ENCODE measurements at places on chromosomes 5 and 9. TPM values are rescaled to one million over a fixed set of nuclear protein-coding genes. Genes with fewer than 3 reads are reported as not detected.
A peak's percentile ranks its signal among the peaks of the same experiment; 100 is the strongest.

The NOXA1 gene
- 35.5 TPM for total RNA-seq

The OR2K2 gene
- not detected for total RNA-seq

The ANKRD20A1 gene
- total RNA-seq, result 7.9 TPM

The BTNL8 gene
- total RNA-seq, result 337 TPM

The GRIN1 gene
- not detected for total RNA-seq

The ACOT12 gene
- total RNA-seq, result not detected

- no peak overlapping the region for H3K4me3 ChIP-seq
- no peaks in the 10 kb centered on the region for H3K36me3 ChIP-seq
- H3K4me1 ChIP-seq, result no peaks in the 10 kb centered on the region
These were observed 118.4 kb downstream of the PAPPA start for GRCh38 chr9:116271991-116272390.

DNA sequence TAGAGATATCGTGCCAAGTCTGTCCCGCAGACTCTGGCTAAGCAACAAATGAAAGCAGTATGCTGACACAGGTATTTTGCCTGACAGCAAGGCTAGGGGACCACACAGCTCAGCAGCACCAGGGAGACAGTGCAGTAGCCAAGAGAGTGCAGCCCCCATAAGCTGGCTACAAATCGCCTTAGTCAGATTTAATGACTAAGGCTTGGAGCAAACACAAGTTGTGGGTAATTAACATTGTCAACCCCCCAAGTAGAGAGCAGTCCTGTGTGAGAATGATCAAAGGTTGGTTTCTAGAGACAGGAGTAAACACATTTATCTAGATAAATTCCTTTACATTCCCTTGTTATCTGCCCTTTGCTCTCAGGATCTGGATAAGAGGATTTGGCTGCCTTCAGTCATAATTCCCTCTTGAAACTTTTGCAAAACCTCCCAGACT lies 1434.5 kb upstream of the CDH6 start:
- no peaks in the 10 kb centered on the region for H3K4me1 ChIP-seq
- H3K27ac ChIP-seq, result no peak overlapping the region
- no peak for DNase-seq
- no peaks in the 10 kb centered on the region for H3K27me3 ChIP-seq
- no peaks in the 10 kb centered on the region for H3K36me3 ChIP-seq

GRCh38 chr9:29285818-29286217 lies 1712.5 kb upstream of the C9orf72 start:
- no peak overlapping the region for H3K4me3 ChIP-seq
- H3K4me1 ChIP-seq, result no peaks in the 10 kb centered on the region
- DNase-seq, result no peak
- H3K27me3 ChIP-seq, result no peaks in the 10 kb centered on the region
- H3K27ac ChIP-seq, result no peak overlapping the region

- DNase-seq, result no peak
- no peaks in the 10 kb centered on the region for H3K36me3 ChIP-seq
- H3K4me3 ChIP-seq, result no peak overlapping the region
- no peaks in the 10 kb centered on the region for H3K27me3 ChIP-seq
These were observed 53.9 kb upstream of the PHYKPL start for GRCh38 chr5:178286226-178287090.

GRCh38 chr9:129835860-129836223 lies 584 bp downstream of the USP20 start:
- peaks cover 14% of the 10 kb centered on the region for H3K4me1 ChIP-seq
- H3K36me3 ChIP-seq, result no peaks in the 10 kb centered on the region
- DNase-seq, result no peak
- H3K4me3 ChIP-seq, result peak overlapping the region; percentile 69

DNA sequence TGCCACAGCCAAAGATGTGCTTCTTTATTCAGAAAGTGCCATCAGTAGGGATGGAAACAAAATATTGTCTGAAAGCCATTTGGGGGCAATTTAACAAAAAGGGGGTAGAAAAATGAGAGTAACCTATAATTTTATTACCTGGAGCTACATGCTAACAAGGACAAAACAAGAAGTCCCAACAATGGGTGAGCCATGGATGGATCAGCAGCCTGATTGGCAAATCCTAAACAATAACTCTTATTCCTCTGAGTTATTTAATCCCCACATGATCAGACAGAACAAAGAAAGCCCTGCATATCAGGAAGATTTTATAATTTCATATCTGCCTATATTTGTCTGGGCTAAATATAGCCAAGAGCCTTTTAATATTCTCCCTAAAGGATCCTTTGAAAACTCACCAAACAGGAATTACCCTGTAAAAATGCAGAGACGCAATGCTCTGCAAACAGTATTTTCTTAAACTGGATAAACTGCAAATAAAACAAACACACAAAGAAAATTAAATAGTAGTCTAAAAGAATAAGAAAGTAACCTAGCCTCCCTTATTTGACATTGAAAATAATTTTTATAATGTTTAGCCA lies 483.4 kb downstream of the ZNF608 start:
- no peaks in the 10 kb centered on the region for H3K36me3 ChIP-seq
- no peak for DNase-seq
- H3K27me3 ChIP-seq, result no peaks in the 10 kb centered on the region
- no peak overlapping the region for H3K4me3 ChIP-seq

DNA sequence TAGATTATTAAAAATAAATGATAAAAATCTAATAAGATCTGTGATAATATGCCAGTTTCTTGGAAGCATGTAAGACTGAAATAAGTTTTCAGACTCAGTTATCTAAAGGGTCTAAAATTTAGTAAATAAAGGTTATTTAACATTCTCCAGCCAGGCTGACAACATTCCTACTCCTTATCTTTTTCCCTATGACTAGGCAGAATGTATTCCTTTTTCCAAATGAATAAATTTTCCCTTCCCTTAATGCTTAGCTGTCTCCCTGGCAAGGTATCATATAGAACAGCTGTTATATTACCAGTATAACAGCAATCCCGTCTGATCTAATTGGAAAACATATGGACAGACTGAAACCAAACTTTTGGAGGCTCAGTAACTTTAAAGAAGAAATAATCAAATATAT lies 13.0 kb downstream of the MEGF9 start:
- no peak overlapping the region for H3K27ac ChIP-seq
- peaks cover 5% of the 10 kb centered on the region for H3K4me1 ChIP-seq
- no peaks in the 10 kb centered on the region for H3K27me3 ChIP-seq

- no peaks in the 10 kb centered on the region for H3K27me3 ChIP-seq
- DNase-seq, result no peak
- no peaks in the 10 kb centered on the region for H3K36me3 ChIP-seq
- no peaks in the 10 kb centered on the region for H3K4me1 ChIP-seq
- H3K27ac ChIP-seq, result no peak overlapping the region
- H3K4me3 ChIP-seq, result no peak overlapping the region
These were observed 246.1 kb downstream of the TRIM32 start for GRCh38 chr9:116933251-116933650.

DNA sequence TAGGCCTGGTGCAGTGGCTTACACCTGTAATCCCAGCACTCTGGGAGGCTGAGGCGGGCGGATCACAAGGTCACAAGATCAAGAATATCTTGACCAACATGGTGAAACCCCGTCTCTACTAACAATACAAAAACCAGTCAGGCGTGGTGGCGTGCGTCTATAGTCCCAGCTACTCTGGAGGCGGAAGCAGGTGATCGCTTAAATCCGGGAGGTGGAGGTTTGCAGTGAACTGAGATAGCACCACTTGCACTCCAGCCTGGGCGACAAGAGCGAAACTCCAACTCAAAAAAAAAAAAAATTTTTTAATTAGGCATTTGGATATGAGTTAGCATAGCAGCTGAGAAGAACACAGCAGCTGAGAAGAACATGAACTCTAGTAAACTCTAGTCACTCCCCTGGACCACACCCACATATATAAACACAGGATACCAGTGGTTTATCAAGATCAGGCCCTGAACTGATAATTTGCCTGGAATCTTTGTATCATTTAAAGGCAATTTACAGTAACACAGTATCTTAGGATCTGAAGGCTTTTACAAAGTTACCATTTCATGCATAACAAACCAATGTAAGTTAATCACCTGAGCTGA lies 4.6 kb upstream of the UGCG start:
- H3K36me3 ChIP-seq, result no peaks in the 10 kb centered on the region
- H3K27ac ChIP-seq, result peak overlapping the region; percentile 10
- DNase-seq, result peak; percentile 88
- H3K4me1 ChIP-seq, result peaks cover 10% of the 10 kb centered on the region

DNA sequence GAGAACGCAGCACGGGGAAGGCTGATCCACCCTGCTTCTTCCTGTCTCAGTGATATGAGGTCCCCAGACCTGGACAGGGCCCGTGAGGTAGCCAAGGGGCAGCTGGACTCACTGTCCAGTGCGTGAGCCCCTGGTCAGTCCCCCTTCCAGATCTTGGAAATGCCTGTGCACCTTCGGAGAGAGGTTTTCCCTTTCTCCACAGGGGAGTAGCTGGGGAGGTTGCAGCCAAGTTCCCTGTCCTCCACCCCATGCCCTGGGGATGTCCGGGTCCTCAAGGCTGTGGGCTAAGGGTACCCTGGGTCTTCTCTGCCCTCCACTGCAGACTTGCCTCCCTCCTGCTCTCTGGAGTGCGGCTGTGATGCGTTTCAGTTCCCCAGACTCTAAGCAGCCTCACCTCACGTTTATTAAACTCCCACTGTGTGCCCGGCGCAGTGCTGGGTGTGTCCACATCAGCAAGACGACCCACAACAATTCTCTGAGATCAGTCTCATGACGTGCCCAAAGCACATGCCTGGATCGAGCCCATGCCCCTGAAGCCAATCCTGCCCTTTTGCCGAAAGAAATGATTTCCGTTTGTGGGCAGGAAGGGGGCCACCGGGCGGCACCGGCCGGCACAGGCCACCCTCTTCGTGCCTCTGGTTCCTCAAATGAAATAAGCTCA lies 101.3 kb upstream of the PHYKPL start:
- no peaks in the 10 kb centered on the region for H3K27me3 ChIP-seq
- H3K4me3 ChIP-seq, result no peak overlapping the region
- H3K27ac ChIP-seq, result no peak overlapping the region
- no peak for DNase-seq

- no peaks in the 10 kb centered on the region for H3K27me3 ChIP-seq
- H3K36me3 ChIP-seq, result no peaks in the 10 kb centered on the region
- no peaks in the 10 kb centered on the region for H3K4me1 ChIP-seq
- no peak for DNase-seq
- H3K27ac ChIP-seq, result no peak overlapping the region
These were observed 17.5 kb downstream of the ABO start for GRCh38 chr9:133257465-133257956.

DNA sequence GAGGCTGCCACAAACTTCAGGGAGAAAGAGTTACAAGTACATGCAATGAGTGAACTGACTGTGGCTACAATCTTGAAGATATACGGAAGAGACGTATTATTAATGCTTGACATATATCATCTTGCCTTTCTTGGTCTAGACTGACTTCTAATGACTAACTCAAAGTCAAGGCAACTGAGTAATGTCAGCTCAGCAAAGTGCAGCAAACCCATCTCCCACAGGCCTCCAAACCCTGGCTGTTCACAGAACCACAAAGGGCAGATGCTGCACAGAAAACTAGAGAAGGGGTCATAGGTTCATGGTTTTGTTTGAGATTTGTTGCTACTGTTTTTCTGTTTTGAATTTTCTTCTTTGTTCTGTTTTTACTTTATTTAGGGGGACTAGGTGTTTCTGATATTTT lies 21.0 kb downstream of the IL7R start:
- no peaks in the 10 kb centered on the region for H3K4me1 ChIP-seq
- no peak overlapping the region for H3K4me3 ChIP-seq
- no peak for DNase-seq
- H3K27ac ChIP-seq, result no peak overlapping the region
- no peaks in the 10 kb centered on the region for H3K36me3 ChIP-seq

DNA sequence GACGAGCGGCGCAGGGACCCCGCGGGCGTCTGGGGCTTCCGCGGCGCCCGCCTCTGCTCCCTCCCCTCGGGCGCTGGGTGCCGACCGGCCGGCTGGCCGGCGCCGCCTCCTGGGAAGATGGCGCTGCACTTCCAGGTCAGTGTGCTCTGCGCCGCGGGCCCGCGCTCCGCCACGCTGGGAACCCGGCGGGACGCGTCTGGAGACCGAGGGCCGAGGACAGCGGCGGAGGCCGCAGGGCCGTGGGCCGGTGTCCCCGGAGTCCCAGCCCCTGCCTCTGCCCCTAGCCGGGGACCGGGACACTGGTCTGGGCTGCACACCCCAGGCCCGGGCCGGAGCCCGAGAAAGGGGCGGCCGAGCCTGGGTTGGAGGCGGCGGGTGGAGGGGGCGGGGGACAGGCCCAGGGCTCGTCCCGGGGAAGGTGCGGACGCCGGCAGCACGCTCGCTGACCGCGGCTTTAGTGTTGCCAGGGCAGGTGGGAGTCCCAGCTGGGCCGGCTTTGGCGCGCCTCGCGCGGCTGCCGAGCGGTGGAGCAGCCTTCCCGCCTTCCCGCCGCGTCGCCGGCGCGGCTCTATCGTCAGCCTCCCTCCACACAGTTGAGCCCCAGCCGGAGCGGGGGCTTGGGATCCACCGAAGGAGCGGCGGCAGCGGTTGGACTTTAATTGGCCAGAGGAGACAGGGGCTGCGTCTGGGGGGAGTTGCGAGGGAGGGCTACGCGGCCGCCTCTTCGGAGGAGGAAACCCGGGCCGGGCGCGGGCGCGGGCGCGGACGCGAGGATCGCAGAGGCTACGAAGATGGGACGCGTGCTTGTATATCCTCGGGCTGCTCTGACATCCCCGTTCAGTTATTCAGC lies at the start of gene RANBP17:
RANBP17 (plus strand) TSS at position 102 of the 850 bp plus-strand sequence.
- no peaks in the 10 kb centered on the region for H3K4me1 ChIP-seq
- H3K36me3 ChIP-seq, result no peaks in the 10 kb centered on the region
- peak; percentile 84 for DNase-seq
- no peak within 1 kb of the TSS for H3K27ac ChIP-seq
- peak within 1 kb of the TSS; percentile 75 for H3K4me3 ChIP-seq

DNA sequence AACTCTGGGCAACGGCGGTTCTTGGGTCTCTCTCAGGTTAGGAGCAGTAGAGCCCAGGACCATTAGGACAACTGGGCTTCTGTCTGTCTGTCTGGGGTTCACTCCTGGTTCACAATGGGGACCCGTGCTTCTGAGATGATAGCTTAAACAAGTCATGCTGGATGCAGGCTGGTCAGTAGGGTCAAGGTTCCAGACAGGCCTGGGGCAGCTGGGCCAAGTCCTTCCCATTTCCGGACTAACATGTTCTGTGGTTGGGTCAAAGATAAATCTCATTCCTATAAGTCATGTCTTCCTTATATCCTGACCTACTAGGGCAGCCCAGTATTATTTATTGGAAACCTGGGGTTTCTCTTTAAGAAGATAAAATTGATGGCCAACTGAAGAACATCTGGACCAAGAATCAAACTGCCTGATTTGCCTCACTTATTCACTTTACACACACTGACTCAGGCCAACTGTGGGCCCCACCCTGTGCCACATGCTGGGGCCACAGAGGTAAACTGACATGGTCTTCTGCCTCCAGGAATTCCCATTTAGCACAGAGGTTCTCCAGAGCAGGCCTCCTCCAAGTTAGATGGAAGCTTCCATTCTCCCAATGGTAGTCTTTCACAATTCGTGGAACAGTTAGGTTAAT lies 8.3 kb downstream of the HDHD3 start:
- no peak overlapping the region for H3K4me3 ChIP-seq
- H3K4me1 ChIP-seq, result peaks cover 2% of the 10 kb centered on the region
- no peaks in the 10 kb centered on the region for H3K36me3 ChIP-seq
- no peak overlapping the region for H3K27ac ChIP-seq
- H3K27me3 ChIP-seq, result no peaks in the 10 kb centered on the region
- no peak for DNase-seq

GRCh38 chr5:86125731-86126601 lies 491.8 kb upstream of the COX7C start:
- no peak for DNase-seq
- no peaks in the 10 kb centered on the region for H3K27me3 ChIP-seq
- no peaks in the 10 kb centered on the region for H3K4me1 ChIP-seq
- H3K4me3 ChIP-seq, result no peak overlapping the region
